ENCODE measurements at places on chromosomes 1 and 21.

- DNase-seq = no peak
Observed at GRCh38 chr1:59831529-59831928, 16.8 kb downstream of the HOOK1 start.

- no peak for DNase-seq
Observed at GRCh38 chr1:210347112-210347511, 18.4 kb downstream of the HHAT start.

- DNase-seq = no peak
Observed at GRCh38 chr1:74222701-74223100, 12.5 kb upstream of the TNNI3K start.

- DNase-seq = no peak
Observed at GRCh38 chr1:196034080-196034706, 574.0 kb downstream of the KCNT2 start.

DNA sequence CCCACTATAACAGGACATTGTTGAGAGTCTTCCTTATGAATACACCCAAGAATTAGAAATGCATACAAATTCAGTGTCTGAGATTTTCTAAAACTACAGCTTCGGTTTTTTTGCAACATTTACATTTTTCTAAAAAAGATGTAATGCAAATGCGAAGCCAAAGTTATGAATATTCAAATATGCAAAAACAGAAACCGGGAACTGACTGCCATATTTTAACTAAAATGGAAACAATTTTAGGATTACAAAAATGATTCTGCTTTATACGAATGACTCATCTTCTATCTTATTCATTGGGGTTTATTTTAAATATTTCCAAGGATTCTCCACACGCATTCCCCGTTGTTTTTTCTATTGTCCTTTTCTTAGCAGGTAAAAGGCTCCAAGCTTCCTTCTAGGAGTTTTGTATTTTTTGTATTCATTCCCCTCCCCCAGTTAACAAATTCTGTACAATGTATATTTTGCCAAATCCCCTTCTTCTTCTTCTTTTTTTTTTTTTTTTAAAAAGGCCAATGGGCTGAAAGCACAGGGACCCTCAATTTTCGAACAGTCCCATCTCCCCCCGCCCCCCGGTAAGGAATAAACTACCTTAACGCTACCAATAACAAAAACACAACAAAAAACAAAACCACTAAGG, 1.0 kb downstream of the ARPC5 start:
- DNase-seq = no peak

GRCh38 chr1:212457740-212458338, 25.1 kb downstream of the NENF start:
- peak; percentile 23 for DNase-seq

- DNase-seq = no peak
Observed at GRCh38 chr1:178768423-178768822, 43.4 kb downstream of the RALGPS2 start.

DNA sequence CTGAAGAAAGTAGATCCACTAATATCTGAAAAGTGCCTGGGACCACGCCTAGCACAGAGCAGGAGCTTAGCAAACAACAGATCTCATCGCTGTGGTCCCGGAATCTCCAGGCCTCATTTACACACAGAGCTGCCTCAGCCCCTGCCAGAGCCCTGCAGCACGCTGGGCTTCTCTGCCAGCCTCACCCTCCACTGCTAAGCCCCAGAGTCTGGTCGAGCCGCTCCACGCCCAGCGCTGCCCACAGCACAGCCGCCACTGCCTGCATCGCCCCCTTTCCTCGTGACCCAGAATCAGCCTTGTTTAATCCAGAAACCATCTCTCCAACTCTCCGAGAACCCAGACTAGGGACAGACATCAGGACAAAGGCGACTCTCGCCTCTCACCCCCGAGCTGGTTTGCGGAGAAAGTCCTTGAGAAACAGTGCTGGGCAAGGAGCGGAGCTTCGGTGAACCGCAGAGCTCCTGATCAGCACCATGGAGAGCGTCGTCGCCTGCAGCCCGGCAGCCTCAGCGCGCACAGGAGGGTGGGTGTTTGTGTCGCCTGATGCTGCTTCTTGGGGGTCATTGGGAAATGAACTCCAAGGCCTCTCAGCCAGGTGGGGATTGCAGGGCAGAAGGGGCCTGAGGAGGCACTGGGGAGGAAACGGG, 145.1 kb downstream of the NPHP4 start:
- DNase-seq = no peak

- DNase-seq = no peak
Observed at GRCh38 chr1:17094664-17095063, 24.6 kb downstream of the PADI2 start.

GRCh38 chr1:178784131-178784536, 59.1 kb downstream of the RALGPS2 start:
- no peak for DNase-seq

GRCh38 chr1:116408803-116409720, 36.0 kb downstream of the ATP1A1 start:
- DNase-seq = no peak

- DNase-seq = no peak
Observed at GRCh38 chr1:99887890-99888289, 37.7 kb downstream of the AGL start.

- no peak for DNase-seq
Observed at GRCh38 chr1:162930976-162931560, 70.1 kb upstream of the CCDC190 start.

DNA sequence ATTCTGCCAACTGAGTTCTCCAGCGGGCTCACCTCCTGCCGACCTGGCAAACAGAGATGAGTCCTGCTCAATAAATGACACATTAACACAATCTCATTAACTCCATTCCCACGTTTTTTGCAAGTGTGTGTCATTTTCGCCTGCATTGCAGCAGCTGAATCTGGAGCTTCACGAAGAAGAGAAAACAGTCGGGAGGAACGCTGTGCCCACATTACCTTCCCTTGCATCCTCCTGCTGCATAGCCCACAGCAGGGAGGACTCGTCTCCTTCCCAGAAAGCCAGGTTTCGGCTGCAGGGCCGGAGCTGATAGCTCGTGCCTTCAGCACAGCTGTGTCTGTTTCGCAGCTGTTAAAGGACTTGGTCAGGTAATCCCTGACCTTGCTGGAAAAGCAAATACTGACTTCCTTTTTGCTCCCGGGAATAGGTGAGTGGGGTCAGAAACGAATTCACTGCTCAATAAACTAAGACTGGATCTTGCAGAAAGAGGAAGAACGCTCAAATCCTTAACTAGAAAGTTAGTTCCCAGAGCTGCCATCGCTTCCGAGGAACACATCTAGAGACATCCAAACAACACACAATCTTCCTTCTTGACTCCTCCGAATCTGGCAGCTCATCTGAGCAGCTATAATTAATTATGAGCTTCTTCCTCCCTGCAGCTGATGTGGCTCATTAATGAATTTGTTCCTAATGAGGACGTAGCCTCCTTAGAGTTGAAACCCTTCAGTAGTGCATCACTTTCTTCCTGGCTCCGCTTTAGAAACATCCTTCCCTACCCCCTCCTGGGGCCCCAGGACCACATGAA, 33.0 kb downstream of the KANK4 start:
- no peak for DNase-seq

- no peak for DNase-seq
Observed at GRCh38 chr1:7694600-7695496, 76.2 kb upstream of the VAMP3 start.

DNA sequence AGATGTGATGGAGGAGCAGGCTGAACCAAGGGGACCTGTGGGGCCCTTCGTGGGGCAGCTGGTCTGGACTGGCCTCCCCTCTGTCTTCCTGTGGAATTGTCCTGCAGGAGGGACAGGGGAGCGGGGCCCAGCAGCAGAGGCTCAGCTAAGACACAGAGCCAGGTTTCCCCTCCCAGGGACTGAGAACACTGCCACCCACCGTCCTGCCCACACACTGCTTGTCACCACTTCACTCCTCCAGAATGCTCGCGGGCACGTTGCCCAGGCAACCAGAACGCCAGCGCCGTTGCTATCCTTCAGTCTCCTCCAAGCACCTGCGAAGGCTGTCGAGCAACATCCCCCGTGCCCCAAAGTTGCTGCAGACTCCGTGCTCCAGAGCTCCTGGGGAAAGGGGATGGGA, 46.4 kb downstream of the AJAP1 start:
- no peak for DNase-seq

GRCh38 chr21:39346206-39346605, 2.7 kb downstream of the HMGN1 start:
- DNase-seq = no peak

DNA sequence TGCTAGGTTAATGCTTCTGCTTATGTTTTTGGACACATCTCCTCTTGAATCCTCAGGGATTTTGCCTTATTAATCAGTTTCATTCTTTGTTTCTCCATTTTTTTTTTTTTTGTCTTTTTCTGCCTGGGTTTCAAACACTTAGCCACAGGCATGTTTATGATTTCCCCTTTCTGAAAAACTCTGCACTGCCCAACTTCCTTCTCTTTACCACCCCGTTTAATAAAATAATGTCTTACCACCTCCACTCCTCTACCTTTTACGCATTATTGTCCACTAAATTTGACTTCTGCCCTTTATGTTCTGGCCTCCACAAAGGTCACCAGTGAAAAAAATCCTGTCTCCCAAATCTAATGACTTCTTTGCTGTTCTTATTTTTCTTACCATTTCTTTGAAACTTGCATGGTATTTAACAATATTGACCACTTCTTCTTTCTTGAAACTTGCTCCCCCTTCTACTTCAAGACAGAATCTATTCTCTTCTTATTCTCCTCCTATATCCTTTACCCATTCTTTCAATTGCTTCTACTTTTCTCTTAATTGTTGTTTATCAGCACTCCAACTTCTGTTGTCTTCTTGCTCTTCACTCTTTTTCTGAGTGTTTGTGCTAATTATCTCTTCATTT, 150.3 kb downstream of the TNFSF18 start:
- DNase-seq = no peak

DNA sequence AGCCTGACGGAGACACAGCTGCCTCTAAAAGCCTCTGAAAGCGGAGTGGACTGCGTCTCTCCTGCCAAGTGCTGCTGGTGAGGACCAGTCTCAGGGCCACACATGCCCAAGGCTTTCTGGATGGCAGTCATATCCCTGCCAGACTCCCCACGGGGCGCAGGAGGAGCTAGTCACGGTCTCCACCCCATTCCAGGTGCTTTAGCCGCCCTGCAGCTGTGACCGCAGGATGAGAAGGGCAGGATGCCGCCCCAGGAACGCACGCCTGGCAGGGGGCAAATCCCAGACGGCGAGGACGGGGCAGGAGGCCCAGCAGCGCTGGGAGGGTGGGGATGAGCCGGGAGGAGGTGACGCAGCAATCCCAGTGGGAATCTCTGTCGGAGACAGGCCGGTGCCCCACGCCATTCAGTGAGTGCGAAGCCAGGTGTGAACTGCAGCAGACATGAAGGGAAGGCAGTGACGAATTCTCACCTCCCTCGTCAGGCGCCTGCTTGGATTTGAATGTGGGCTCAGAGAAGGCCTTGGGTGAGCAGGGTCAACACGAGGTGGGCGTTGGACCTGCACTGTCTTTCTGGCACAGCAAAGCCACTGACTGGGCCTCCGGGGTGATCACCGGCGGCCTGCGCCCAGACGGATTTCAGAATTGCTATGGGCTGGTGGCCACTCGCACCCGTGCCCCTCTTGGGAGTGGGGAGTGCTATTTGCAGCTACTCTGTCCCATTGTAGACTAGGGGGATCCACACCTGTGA, 38.5 kb upstream of the SLC19A1 start:
- DNase-seq = no peak

GRCh38 chr1:47756411-47756810, 240.8 kb downstream of the TRABD2B start:
- DNase-seq = no peak

DNA sequence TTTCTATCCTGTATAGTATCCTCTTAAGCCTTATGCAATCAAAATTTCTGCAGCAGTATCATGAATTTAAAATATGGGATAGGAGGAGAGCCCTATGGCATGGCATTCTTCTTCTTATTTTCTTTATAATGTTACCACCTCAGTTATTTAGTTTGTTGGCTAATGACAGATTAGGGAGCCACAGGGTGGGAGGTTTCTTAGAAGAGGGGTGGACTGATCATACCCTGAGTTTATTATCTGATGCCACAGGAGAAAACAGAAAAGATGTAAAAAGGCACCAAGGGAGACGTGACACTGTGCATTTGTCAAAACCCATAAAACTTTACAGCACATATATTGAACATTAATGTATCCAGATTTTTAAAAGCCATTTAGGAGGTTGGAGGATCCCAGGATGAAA, 66.9 kb downstream of the LRRC8D start:
- no peak for DNase-seq

DNA sequence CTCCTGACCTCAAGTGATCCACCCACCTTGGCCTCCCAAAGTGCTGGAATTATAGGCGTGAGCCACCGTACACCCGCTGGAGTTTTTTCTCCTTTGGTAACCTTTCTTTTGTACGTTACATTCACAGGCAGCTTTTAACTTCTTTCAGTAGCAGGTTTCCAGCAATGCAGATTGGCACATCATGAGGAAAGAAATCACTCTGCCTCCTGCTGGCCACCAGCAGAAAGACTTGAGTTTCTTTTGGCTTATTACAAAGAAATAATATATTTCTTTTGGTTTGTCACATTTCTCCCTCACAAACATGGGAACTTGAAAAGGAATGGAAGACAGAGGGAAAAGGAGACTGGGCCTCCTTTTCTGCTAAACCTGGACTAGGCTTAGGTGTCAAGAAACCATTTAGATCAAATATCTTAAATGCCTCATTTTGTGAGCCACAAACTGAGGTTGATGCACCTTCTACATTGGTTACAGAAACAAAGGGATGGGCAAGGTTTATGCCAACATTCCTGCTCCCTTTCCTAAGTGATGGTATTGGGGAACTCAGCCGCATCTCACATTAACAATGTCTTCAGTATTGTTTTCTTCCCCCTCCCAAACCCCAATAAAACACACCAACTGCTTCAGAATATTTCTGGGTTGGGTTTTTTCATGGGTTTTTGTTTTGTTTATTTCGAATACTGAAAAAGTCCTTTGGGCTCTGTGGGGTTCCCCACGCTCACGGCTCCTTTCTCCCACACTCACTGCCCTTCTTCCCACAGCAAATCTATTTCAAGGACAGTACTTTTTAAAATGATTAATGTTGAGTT, 7.7 kb downstream of the ENSA start:
- DNase-seq = peak; percentile 50

- DNase-seq = no peak
Observed at GRCh38 chr1:183773482-183774274, 31.2 kb upstream of the RGL1 start.

DNA sequence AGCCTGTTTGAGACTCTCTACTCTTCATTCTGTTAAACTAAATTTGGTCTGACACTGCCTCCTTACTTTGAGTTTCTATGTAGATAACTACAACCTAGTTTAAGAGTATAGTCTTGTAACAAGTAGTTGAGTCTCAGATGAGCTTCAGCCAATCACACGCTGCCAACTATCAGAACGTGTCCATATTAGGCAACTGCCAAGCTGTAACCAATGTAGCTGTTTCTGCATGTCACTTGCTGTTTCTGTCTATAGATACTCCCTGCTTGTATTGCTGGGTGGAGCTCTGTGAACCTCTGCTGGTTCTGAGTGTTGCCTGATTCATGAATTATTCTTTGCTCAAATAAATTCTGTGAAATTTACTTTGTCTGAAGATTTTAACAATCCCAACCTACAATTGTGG, 452.6 kb upstream of the NR5A2 start:
- DNase-seq = no peak

GRCh38 chr1:161718559-161719324, 2.6 kb upstream of the FCRLB start:
- DNase-seq = no peak

- no peak for DNase-seq
Observed at GRCh38 chr1:246564839-246565750, 966 bp downstream of the TFB2M start.

All from T follicular helper cell (primary cell).